ENCODE measurements at places on chromosomes 1 and 21.
A peak's percentile ranks its signal among the peaks of the same experiment; 100 is the strongest.

- H3K4me3 ChIP-seq = peak overlapping the region; percentile 97
- H3K36me3 ChIP-seq = peaks cover 6% of the 10 kb centered on the region
- no peak for DNase-seq
- H3K27me3 ChIP-seq = no peaks in the 10 kb centered on the region
Measured at GRCh38 chr1:25907601-25908000, 1.4 kb upstream of the STMN1 start.

DNA sequence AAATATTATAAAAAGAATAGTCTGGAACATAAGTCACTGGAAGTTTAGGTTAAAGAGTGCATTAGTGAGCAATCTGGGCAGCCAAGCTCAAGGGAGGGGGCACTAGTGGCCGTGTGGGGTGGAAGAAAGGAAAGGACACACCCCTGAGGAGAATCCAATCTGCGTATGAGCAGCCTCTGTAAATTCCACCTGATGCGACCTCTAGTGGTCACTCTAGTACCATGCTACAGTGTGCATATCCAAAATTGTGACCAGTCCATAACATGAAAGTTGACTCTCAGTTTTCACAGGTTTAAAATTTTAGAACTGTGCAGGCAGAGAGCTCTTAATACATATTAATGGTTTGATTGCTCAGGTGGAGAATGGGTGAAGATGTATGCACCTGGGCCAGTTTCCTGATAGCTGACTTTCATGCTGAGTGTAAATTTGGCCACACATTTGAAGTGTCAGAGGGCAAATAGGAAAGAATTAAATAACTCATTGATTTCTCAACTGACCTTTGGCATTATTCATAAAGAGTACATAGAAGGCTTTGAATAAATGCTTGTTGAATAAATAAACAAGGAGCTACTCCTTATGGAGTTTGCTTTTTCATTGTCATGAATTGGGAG, 105.9 kb upstream of the C21orf91 start:
- H3K4me1 ChIP-seq = peaks cover 6% of the 10 kb centered on the region
- H3K4me3 ChIP-seq = no peak overlapping the region
- peak; percentile 36 for DNase-seq

DNA sequence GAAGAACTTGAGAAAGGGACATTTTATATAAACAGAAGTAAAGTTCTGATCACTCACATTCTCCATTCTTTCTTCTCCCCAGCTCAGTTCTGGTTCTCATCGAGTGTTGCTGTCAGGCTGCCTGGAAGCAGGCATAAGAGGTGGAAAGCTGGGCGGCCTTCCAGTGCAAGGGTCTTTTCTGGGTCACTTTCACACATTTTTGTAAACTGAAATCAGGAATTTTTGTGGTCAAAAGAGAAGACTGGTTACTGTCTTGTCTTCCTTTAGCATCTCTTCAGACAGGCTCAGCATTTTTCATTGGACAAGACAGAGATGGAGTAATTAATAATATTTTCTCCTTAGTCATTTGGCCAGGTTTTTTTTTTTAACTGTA, 93.7 kb downstream of the CTH start:
- no peaks in the 10 kb centered on the region for H3K4me1 ChIP-seq
- H3K27me3 ChIP-seq = peaks cover 32% of the 10 kb centered on the region
- H3K36me3 ChIP-seq = peaks cover 4% of the 10 kb centered on the region
- H3K27ac ChIP-seq = no peak overlapping the region
- no peak overlapping the region for H3K4me3 ChIP-seq
- no peak for DNase-seq

- DNase-seq = no peak
- H3K27me3 ChIP-seq = no peaks in the 10 kb centered on the region
- H3K4me3 ChIP-seq = no peak overlapping the region
- H3K27ac ChIP-seq = no peak overlapping the region
- H3K36me3 ChIP-seq = no peaks in the 10 kb centered on the region
Measured at GRCh38 chr1:183070923-183071618, 47.9 kb downstream of the LAMC1 start.

DNA sequence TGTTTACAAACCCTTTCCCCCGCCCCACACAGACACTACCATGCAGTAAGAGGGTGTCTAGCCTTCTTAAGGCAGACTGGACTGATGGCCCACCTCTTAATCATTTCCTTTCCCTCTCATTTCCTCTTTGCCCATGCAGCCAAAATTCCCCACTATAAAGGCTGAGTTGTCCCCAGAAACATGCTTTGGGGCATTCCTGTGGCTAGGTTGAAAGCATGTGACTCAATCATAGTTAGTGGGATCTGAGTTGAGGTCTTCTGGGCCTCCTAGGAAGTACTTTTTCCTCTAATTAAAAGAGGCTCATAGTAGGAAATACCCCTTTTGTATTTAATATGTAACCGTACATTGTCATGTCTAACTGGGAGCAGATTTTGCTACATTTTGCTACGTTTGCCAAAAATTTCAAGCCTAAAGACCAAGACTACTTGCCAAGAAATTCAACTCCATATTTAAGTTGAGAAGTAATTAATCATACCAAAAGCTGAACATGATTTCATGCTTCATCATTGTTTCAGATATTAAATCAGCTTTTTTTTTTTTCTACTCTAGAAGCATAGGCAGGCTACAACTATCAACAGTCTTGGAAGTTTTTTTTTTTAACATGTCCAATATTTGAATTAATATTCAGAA, 174.7 kb downstream of the ADGRL4 start:
- H3K27me3 ChIP-seq = no peaks in the 10 kb centered on the region
- no peaks in the 10 kb centered on the region for H3K36me3 ChIP-seq
- no peak overlapping the region for H3K4me3 ChIP-seq

DNA sequence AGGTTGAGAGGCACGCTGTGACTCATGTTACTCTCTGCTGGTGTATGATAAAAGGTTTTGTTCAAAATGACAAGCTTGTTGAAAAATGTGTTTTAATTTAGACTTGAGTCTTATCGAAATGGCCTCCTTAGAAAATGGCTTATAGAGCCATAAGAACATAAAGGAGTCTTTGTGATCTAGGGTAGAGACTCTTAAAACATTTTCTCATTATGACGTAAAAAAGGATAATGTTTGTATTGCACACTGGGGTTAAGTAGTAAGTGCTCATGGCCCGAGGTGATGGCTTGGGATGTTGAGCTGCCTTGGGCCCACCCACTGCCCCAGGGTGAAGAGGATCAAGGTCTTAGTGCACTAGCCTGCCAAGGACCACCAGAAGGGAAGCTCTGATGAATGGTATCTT, 117.4 kb downstream of the DISC1 start:
- H3K36me3 ChIP-seq = peaks cover 2% of the 10 kb centered on the region
- H3K4me1 ChIP-seq = no peaks in the 10 kb centered on the region
- H3K4me3 ChIP-seq = no peak overlapping the region
- H3K27ac ChIP-seq = no peak overlapping the region
- peaks cover 16% of the 10 kb centered on the region for H3K27me3 ChIP-seq

All from central memory CD8-positive, alpha-beta T cell (primary cell).